ENCODE measurements at places on chromosomes 1 and 21. TPM values are rescaled to one million over a fixed set of nuclear protein-coding genes. Genes with fewer than 3 reads are reported as not detected.

The RXRG gene
- total RNA-seq: not detected

The PLA2G2D gene
- total RNA-seq: not detected

The SLC45A3 gene
- 0.53 TPM for total RNA-seq

The TNFRSF1B gene
- 107 TPM for total RNA-seq

The CLDN14 gene
- not detected for total RNA-seq

The SPRR4 gene
- total RNA-seq: not detected

The PYHIN1 gene
- 5.6 TPM for total RNA-seq

All from activated CD4-positive, alpha-beta T cell treated with anti-CD3 and anti-CD28 coated beads for 36 hours (primary cell).